ENCODE measurements at places on chromosomes 6 and 20.
A peak's percentile ranks its signal among the peaks of the same experiment; 100 is the strongest.

GRCh38 chr6:154885214-154885613 is 109.9 kb upstream of the TIAM2 start:
- no peak for DNase-seq

DNA sequence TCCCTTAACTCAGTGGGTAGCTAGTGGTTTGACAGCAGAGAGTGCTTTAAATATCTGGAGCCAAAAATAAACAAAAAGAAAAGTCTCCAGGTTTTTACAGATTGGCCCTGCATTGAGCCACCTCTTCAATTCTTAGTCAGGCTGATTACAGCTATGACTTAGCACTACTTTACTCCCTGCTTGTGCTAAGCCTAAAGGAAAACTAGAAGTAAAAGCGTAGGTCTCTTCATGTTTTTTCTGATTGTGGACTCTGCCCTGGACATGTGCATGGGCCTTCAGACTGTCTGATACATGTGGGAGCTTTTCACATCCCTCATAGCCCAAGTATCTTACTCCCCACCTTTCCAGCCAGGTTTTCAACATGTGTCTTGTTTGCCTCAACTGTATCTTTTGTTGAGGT is 33.3 kb downstream of the KPNA5 start:
- DNase-seq = no peak

DNA sequence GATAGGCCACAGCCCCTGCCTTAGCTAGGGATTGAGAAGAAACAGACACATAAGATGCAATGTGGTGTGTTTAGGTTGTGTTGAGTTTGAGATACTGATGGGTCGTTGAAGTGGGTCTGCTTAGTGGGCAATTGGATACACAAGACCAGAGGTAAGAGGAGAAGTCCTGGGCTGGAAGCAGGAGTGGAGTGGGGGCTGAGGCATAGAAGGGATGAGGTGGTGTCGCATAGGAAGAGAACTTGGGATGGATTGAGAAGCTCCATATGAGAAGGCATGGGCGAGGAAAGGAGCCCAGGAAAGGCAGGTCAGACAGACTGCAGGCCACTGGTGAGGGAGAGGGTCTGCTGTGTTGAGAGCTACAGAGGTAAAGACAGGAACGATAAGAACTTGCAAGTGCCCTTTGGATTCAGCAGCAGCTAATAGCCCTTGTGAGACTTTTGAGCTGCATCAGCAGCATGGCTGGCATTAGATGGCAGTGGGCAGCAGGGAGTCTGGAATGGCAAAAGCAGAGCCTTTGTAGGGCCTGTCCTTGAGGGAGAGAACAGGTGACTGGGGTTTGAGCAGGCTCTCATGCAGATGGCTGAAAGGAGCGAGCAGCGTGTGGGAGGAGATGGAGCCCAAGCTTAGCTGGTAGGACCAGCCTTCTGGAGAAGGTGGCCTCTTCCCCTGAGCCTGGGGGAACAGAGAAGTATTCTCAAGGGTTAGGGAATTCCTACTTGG is 33.2 kb downstream of the PLCG1 start:
- DNase-seq = no peak

GRCh38 chr6:154358019-154358545 is 1.5 kb upstream of the IPCEF1 start:
- no peak for DNase-seq

DNA sequence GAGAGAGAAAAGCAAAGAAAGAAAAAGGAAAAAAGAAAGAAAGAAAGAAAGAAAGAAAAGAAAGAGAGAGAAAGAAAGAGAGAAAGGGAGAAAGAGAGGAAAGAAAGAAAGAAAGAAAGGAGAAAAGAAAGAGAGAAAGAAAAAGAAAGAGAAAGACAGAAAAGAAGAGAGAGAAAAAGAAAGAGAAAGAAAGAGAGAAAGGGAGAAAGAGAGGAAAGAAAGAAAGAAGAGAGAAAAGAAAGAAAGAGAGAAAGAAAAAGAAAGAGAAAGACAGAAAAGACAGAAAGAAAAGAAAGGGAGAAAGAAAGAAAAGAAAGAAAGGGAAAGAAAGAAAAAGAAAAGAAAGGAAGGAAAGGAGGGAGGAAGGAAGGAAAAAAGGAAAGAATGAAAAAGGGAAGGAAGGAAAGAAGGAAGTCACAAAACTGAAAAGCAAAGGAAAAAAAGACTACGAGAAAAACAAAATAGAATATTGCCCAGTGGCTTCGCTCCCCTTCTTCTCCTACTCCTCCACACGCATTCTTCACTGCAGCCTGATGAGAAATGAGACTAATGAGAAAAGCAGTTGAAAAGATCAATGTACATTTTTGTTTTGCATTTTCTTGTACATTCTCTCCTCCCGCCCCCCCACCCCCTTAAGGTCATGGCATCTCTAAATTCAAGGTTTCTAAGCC is 170.0 kb downstream of the SOD2 start:
- no peak for DNase-seq

DNA sequence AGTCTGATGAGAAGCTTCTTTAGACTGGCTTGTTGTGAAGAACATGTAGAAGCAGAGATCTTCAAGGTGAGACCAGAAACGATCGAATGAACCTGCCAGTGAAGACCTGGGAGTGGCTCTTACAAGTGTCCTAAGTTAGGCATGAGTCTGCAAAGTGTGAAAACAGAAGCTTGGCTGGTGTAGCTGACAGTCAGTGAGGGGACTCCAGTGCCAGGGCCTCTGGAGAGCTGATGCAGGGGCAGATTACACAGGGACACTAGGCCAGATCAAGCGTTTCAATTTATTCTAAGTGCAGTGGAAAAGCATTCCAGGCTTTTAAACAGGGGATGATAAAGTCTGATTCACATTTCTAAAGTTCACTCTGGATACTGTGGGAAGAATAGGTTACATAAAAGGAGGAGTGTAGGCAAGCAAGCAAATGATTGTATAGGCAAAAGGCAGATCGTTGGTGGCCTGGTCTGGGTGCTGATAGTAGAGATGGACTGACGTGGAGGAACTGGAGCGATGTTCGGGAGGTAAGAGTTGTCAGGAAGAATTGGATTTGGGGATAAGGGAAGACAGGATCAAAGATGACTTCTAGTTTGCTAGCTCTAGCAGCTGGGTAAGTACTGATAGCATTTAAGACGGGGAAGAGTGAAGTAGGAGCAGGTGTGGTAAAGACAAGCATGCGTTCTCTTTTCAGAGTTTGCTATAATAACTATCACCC is 133.5 kb downstream of the MAN1A1 start:
- DNase-seq = no peak

- no peak for DNase-seq
Observed at GRCh38 chr6:132666118-132666517, 7.1 kb upstream of the TAAR1 start.

GRCh38 chr6:39074486-39074885 is 25.9 kb downstream of the GLP1R start:
- DNase-seq = no peak

GRCh38 chr6:152267967-152268845 is 369.0 kb downstream of the SYNE1 start:
- peak; percentile 50 for DNase-seq

DNA sequence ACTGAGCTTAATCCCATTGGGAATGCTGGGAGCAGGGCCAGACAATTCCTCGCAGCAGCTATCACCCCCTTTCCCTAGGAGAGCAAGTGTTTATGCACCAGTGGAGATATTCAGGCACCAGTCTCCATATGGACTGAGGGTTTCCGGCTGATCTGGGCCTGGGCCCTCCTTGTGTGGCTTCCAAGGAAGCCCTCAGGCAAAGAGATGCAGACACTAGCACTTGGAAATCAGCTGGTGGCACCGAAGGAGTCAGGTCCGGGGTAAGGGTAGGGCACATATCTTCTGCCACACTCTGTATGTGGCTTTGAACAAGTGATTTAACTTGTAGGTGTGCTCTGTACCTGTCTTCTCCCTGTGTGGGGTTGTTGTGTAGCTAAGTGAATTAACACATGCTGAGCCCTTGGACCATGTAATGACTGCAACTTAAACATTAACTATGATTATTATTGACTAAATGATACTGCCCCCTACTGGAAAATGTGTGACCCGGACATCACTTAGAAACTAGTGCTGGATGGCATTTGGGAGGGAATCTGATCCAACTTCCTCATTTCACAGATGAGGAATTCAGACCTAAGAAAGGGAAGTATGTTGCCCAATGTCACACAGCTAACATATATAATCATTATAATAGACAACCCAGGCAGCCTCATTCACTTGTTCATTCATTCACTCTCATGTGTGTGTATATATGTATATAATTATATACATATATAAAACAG is 19.3 kb upstream of the WFDC2 start:
- peak; percentile 80 for DNase-seq

- peak; percentile 97 for DNase-seq
Observed at GRCh38 chr6:33609528-33609927, 11.6 kb upstream of the ITPR3 start.

DNA sequence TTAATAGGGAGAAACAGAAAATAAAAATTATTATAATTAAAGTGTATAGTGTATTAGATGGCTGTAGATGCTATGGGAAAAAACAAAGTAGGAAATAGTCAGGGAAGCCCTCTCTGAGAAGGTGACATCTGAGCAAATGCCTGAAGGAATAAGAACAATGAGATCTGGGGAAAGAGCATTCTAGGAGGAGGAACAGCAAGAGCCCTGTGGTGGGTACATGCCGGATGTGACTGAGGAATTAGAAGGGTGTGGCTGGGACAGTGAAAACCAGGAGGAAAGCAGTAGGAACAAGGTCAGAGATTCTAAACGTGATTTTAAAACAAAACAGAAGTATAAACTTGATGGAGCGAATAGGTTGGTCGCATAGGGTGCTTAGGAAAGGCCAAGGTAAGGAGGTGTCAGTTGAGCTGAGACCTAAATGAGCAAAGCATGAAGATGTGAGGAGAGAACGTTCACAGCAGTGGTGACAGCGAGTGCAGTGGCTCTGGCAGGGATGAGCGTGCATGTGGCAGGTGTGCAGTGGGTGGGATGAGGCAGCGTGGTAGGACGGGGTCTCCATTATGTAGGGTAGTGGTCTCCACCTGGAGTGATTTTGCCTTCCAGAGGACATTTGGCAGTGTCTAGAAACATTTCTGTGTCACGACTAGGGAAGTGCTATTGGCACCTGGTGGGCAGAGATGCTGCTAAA is 97.1 kb upstream of the MRPS10 start:
- no peak for DNase-seq

DNA sequence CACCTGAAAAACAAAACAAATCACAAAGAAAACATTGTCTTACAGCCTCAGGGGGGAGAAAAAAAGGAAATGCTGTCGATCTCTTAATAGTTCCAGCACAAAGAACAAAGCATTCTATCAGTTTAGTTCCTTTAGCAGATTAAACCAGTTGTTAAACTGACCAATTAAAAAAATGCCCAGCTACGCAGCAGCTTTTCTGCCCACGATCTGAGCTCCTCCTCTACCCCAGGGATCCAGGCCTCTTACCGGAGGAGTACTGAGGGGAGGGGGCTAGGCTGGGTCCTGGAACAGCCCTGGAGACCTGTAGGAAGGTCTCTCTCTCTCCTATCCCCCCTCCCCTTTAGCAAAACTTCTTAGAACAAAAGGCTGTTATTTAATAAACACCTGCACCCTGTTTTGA is 13.4 kb downstream of the PTK7 start:
- no peak for DNase-seq

DNA sequence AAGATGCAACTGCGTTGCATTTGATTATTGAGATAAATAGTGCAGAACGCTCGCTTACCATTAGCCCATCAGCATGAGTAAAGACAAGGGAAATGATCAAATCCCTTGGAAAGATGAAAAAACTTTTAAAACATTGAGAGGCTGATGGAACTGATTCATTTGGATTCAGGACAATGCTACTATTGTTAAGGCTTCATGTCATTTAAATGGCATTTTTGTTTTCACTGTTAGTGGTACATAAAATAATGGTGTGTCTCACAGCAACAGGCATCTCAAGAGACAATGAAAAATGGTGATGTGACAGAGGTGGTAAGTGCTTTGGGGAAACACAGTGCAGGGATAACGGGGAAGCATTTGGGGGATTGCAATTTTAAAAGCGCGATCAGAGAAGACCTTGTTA is 159.7 kb upstream of the KCNG1 start:
- no peak for DNase-seq

GRCh38 chr20:8242827-8243724 is 111.0 kb downstream of the PLCB1 start:
- peak; percentile 23 for DNase-seq

DNA sequence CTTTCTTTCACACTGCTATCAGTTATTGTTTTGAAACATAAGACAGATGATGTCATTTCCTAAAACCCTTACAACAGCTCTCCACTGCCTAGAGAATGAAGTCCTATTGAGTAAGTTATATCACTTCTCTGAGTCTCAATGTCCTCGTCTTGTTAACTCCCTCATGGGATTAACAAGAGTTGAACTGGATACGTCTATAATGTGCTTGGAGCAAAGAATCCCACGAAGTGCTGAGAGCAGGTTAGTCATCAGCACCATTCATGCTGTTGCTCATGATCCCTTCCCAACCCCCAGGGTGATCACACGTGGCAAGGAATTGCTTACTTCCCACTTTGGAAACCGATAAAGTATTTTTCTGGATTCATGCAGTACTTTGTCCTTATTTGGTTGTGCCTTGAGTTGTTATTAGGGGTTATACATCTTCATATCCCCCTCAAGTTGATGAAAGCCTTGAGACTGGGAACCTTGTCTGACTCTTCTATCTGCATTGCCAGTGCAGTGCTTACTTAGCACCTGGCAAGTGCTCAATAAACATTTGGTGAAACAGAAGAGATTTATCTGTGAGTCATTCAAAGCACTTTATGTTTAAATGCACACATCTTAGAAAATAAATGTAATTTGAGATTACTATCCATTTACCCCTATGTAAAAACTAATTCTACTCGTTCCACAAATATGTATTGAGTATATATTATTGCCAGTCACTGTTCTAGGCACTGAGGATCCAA is 487.5 kb downstream of the EPM2A start:
- peak; percentile 91 for DNase-seq

- peak; percentile 14 for DNase-seq
Observed at GRCh38 chr6:22108199-22108598, 188.6 kb downstream of the PRL start.

GRCh38 chr6:79762370-79762769 is 131.2 kb downstream of the SH3BGRL2 start:
- peak; percentile 19 for DNase-seq

DNA sequence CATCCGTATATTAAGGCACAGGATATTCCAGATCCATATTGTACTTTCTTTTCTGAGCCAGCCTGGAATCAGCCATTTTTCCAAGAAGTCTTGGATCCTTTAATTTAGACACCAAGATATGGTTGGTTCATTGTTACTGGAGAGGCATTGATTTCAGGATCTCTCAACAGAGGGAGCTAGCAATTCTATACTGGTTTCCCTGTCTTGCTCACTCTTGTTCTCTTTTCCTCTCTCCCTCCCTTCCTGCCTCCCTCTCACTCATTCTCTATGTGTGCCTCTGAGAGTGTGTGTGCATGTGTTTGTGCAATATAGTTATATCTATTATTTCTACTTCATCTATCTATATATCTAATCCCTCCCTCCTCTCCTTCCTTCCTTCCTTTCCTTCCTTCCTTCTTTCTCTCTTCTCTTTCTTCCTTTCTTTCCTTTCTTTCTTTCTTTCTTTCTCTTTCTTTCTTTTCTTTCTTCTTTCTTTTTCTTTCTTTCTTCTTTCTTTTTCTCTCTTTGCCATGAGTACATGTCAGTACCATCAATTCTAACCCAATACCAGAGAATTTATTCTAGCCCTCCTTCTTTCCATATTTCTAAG is 299.1 kb downstream of the EPHA7 start:
- DNase-seq = no peak

Data from GM23248 (cell line).